ENCODE measurements at places on chromosomes 7 and 10.

DNA sequence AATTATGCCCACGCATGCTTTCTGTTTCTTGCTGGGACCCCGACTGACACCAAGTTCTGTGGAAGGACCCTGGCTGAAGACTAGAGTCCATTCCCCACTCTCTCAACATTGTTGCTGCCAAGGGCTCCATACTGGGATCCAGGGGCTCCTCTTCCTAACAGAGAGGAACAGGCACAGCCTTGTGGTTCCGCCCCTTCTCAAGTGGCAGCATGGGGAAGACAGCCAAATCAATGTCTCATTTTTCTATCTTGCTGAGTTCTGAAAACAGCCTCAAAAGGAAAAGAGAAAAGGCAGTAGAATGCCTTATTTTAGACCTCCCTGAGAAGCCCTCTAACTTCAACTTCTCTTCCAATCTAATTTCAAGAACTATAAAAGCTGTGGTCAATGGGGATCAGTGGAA, 23.7 kb upstream of the LAMB1 start:
- H3K36me3 ChIP-seq = no peaks in the 10 kb centered on the region
- no peak overlapping the region for H3K27ac ChIP-seq
- H3K4me1 ChIP-seq = no peaks in the 10 kb centered on the region

GRCh38 chr10:52597189-52597863, 175.3 kb downstream of the MBL2 start:
- H3K4me1 ChIP-seq = no peaks in the 10 kb centered on the region
- H3K4me3 ChIP-seq = no peak overlapping the region
- H3K36me3 ChIP-seq = no peaks in the 10 kb centered on the region
- no peak overlapping the region for H3K27ac ChIP-seq

DNA sequence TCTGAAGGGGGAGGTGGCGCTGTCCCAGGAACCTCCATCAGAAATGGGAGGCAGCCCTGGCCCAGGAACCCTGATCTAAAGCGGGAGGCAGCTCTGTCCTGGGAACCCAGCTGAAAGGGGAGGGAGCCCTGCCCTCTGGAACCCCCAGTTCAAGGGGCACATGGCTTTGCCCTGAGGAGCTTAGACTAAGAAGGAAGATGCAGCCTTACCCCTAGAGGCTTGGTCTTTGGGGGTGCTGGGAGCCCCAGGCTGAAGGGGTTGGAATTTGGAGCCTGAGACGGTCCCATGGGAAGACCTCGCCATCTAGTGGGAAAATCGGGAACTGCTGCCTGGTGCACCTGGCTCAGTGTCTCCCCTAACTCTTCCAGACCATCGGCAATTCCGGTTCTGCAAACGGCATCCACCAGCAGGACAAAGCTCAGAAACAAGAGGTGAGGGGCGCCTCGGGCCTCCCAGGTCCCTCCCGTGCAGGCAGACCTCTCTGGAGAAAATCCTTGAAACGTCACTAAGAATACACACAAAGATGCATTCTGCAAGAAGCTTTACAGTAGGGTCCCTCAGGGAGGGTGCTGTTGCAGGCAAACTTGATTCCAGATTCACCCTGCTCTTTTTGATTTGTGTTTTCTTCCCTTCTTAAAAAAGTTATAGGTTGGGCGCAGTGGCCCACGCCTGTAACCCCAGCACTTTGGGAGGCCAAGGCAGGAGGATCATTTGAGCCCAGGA, 52.4 kb upstream of the GTF2IRD1 start:
- peaks cover 7% of the 10 kb centered on the region for H3K36me3 ChIP-seq
- no peak overlapping the region for H3K4me3 ChIP-seq
- no peaks in the 10 kb centered on the region for H3K27me3 ChIP-seq
- no peaks in the 10 kb centered on the region for H3K4me1 ChIP-seq

DNA sequence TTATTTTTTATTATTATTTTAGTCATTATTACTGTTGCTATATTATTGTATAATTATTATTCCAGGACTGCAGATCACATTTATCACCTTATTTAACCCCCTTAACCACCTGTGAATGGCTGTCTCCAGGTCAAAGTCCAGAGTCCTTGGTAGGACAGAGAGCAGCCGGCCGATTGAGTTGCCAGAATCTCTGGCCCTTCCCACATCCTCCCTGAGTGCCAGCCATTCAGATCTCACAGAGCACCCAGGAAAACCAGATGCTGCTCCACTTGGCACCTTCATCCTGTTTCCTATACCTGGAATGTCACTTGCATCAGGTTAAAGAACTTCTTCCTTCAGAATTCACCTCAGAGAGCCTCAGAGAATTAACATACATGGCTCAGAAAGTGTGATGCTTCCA, 101.1 kb downstream of the ELAPOR2 start:
- H3K4me1 ChIP-seq = no peaks in the 10 kb centered on the region
- H3K27me3 ChIP-seq = no peaks in the 10 kb centered on the region
- DNase-seq = no peak
- H3K4me3 ChIP-seq = no peak overlapping the region
- no peaks in the 10 kb centered on the region for H3K36me3 ChIP-seq

DNA sequence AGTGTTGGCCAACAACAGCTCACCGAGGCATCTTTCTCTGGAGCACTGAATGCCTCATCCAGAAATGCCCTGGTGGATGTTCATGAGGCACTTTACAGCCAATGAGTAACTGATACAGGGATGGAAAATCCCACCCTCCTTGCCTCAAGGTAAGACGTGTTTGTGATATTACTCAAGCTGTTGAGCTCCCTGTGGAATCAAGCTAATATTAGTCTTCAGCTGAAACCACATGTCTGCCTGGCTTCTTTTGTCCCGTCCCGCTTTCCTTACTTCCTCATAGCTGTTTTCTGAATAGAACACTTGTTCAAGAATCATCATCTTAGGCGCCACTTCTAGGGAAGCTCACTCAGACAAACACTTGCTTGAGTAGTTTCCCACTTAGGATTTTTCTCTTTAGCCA, 422.4 kb downstream of the INHBA start:
- no peaks in the 10 kb centered on the region for H3K36me3 ChIP-seq
- no peak overlapping the region for H3K4me3 ChIP-seq
- H3K27ac ChIP-seq = no peak overlapping the region
- H3K27me3 ChIP-seq = no peaks in the 10 kb centered on the region
- no peaks in the 10 kb centered on the region for H3K4me1 ChIP-seq
- no peak for DNase-seq

DNA sequence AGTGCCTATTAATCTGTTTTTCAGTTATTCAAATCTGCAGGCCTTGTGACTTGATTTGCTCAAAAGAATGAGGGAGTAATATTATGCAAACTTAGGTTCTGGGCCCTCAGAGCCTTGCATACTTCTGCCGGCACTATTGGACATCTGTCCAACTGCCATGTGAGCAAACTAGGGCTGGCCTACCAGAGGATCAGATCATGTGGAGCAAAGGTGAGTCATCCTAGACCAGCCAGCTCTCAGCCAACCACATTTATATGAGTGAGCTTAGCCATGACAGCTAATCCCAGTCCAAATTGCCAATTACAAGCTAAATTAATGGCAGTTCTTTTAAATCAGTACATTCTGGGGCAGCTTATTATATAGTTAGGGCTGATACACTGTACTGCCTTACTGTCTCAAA, 69.6 kb downstream of the SDHAF3 start:
- no peaks in the 10 kb centered on the region for H3K4me1 ChIP-seq
- H3K36me3 ChIP-seq = no peaks in the 10 kb centered on the region
- no peaks in the 10 kb centered on the region for H3K27me3 ChIP-seq
- no peak for DNase-seq

GRCh38 chr10:121736315-121737130, 138.3 kb upstream of the FGFR2 start:
- no peak overlapping the region for H3K4me3 ChIP-seq
- no peak for DNase-seq
- peaks cover 5% of the 10 kb centered on the region for H3K27me3 ChIP-seq
- H3K27ac ChIP-seq = no peak overlapping the region
- no peaks in the 10 kb centered on the region for H3K36me3 ChIP-seq
- no peaks in the 10 kb centered on the region for H3K4me1 ChIP-seq

DNA sequence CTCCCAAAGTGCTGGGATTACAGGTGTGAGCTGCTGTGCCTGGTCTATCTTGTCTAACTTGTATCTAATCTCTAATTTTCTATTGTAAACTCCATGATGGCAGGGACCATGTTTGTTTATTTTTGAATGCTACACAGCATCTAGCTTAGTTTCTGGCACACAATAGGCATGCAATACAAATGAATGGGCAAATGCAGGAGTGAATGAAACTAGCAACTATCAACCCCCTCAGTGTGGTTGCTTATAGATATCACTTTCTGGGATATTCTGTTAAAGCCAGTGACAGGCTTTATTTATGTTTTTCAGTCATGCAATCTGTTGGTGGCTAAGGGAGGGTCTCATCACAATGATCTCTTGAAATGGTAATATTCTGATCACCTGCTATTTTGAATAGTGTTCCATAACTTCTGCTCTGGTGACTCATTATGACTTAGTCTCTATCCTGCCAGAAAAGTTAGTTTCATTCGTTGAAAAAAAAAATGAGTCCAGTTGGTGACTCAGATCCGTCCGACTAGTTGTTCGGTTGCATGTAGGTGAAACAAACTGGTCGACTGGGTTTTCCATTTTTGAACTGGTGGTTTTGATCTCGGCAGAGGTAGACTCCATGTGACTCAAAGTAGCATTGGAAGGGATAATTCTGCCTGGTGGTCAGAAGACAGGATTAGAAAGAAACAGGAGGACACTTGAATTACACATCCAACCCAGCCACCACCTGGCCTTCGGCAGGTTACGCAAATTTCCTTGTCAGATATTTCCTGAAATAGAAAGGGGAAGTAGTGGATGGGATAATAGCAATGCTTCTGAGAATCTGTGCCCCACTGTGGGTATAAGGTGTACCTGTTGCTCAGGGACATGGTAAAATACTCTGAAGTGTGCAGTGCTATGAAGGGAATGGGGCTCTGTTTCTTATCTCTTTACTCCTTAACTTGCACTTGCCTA, 76.8 kb downstream of the GATA3 start:
- H3K27ac ChIP-seq = no peak overlapping the region
- H3K27me3 ChIP-seq = no peaks in the 10 kb centered on the region
- H3K4me1 ChIP-seq = peaks cover 8% of the 10 kb centered on the region
- H3K4me3 ChIP-seq = no peak overlapping the region

DNA sequence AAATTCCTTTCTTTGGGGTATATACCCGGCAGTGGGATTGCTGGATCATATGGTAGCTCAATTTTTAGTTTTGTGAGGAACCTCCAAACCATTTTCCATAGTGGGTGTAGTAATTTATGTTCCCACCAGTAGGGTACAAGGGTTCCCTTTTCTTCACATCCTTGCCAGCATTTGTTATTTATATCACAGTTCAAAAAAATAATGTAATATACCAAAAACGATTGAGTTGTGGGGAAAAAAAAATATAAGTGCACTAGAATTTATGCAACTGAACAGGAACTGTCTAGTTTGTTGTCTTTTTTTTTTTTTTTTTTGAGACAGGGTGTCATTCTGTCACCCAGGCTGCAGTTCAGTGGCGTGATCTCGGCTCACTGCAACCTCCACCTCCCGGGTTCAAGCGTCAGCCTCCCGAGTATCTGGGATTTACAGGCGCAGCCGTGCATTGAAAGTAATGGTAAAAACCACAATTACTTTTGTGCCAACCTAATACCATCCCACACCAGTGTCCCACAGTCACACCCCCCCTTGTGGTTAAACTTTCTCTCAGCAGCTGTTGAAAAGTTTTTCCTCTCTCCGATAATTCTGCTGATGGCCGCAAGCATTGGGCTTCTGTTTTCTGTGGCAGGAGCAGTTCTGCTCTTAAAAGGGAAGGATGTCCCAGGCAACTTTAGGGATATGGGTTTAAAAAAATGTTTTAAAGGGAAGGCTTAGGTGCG, 6.8 kb upstream of the LAT2 start:
- no peak overlapping the region for H3K4me3 ChIP-seq
- no peak for DNase-seq
- peaks cover 2% of the 10 kb centered on the region for H3K4me1 ChIP-seq
- no peaks in the 10 kb centered on the region for H3K27me3 ChIP-seq
- no peak overlapping the region for H3K27ac ChIP-seq

GRCh38 chr7:39384386-39384785, 181.8 kb upstream of the YAE1 start:
- H3K27ac ChIP-seq = no peak overlapping the region
- H3K27me3 ChIP-seq = no peaks in the 10 kb centered on the region
- H3K4me1 ChIP-seq = no peaks in the 10 kb centered on the region
- DNase-seq = no peak
- H3K36me3 ChIP-seq = no peaks in the 10 kb centered on the region

GRCh38 chr7:3649678-3650440, 348.8 kb downstream of the SDK1 start:
- H3K27ac ChIP-seq = no peak overlapping the region
- no peak overlapping the region for H3K4me3 ChIP-seq
- no peaks in the 10 kb centered on the region for H3K4me1 ChIP-seq
- DNase-seq = no peak

- no peaks in the 10 kb centered on the region for H3K4me1 ChIP-seq
- no peak overlapping the region for H3K27ac ChIP-seq
- H3K36me3 ChIP-seq = peaks cover 13% of the 10 kb centered on the region
- H3K27me3 ChIP-seq = no peaks in the 10 kb centered on the region
- no peak for DNase-seq
Observed at GRCh38 chr10:1068380-1069361, 12.5 kb downstream of the WDR37 start.

DNA sequence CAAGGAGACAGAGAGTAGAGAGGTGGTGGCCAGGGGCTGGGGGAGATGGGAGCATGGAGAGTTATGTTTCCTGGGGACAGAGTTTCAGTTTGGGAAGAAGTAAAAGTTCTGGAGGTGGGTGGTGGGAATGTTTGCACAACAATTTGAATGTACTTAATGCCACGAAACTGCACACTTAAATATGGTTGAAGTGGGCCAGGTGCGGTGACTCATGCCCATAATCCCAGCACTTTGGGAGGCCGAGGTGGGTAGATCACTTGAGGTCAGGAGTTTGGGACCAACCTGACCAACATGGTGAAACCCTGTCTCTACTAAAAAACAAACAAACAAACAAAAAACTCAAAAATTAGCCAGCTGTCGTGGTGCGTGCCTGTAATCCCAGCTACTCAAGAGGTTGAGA, 137.2 kb downstream of the PFKFB3 start:
- no peaks in the 10 kb centered on the region for H3K4me1 ChIP-seq
- H3K4me3 ChIP-seq = no peak overlapping the region
- H3K36me3 ChIP-seq = no peaks in the 10 kb centered on the region

DNA sequence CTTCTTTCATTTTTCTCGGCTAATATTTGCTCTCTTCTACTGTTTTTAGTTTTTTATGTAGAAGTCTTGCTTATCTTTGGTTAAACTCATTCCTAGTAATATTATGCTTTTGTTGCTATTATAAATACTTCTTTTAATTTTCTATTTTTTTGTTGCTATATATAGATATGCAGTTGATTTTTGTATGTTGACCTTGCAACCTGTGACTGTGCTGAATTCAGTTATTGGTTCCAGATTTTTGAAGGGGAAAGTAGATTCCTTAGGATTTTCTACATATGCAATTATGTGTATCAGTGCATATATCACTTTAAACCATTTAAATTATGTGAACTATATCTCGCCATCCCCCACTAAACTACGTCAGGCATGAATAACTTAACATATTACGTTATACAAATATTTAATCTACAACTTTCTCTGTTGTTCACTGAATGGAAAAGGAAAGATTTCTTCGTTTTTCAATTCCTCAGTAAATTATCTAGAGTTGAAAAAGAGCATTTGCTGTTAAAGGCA, 71.5 kb downstream of the IDE start:
- no peak overlapping the region for H3K4me3 ChIP-seq
- no peak overlapping the region for H3K27ac ChIP-seq
- no peaks in the 10 kb centered on the region for H3K4me1 ChIP-seq
- H3K36me3 ChIP-seq = peaks cover 17% of the 10 kb centered on the region
- H3K27me3 ChIP-seq = no peaks in the 10 kb centered on the region

GRCh38 chr10:132676193-132676891, 109.6 kb downstream of the NKX6-2 start:
- no peaks in the 10 kb centered on the region for H3K36me3 ChIP-seq
- no peak for DNase-seq
- H3K4me1 ChIP-seq = no peaks in the 10 kb centered on the region
- no peak overlapping the region for H3K27ac ChIP-seq
- H3K27me3 ChIP-seq = no peaks in the 10 kb centered on the region

- H3K36me3 ChIP-seq = no peaks in the 10 kb centered on the region
- no peaks in the 10 kb centered on the region for H3K4me1 ChIP-seq
- DNase-seq = no peak
- H3K4me3 ChIP-seq = no peak overlapping the region
Observed at GRCh38 chr7:1233333-1234048, 819 bp downstream of the UNCX start.

All from thymus (tissue), 14 donors.